Left kidney (tissue), 8 donors: ENCODE measurements at places on chromosomes 12 and 14. TPM values are rescaled to one million over a fixed set of nuclear protein-coding genes. Genes with fewer than 3 reads are reported as not detected.
A peak's percentile ranks its signal among the peaks of the same experiment; 100 is the strongest.

Gene CMKLR1
- polyA plus RNA-seq, result 3.1 TPM

Gene TGM1
- 2.3 TPM for polyA plus RNA-seq

Gene PRH2
- 0.50 TPM for polyA plus RNA-seq

Gene PSMA3
- polyA plus RNA-seq, result 190 TPM

Gene CRACR2A
- 2.0 TPM for polyA plus RNA-seq

Gene CLEC9A
- polyA plus RNA-seq, result 0.76 TPM

Gene ASPG
- polyA plus RNA-seq, result 12.3 TPM

Gene RIN3
- 4.7 TPM for polyA plus RNA-seq

GRCh38 chr12:570435-570920 lies 92.8 kb downstream of the NINJ2 start:
- DNase-seq, result peak; percentile 33

GRCh38 chr14:58901826-58902225 lies 264.1 kb downstream of the DACT1 start:
- no peak for DNase-seq

DNA sequence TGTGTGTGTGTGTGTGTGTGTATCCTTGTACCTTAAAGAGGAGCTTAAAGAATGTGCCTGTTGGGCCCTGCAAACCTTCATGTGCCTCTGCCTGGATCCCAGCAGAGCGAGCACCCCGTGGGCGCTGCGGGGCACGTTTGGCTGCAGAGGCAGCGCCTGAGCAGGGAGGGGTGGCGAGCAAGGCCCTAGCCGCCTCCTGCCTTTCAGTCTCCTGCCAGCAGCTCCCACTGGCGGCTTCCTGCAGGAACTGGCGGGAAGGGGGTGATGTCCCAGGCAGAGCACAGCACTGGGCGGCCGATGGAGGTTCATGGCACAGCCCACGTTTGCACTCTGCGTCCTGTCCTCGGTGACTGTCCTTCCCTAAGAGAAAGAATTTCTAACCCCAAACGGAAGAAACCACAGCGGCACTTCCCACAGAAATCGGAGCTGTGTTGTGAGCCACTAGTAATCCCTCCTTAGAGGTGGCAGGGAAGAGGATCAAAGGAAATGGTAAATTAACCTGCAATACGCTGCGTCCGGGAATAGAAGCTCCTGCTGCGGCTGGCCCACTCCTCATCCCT lies 19.8 kb downstream of the ZBTB42 start:
- no peak for DNase-seq

- no peak for DNase-seq
These were observed 258.2 kb downstream of the VRK1 start for GRCh38 chr14:97055355-97055754.

GRCh38 chr12:94534774-94535509 lies 75.3 kb upstream of the CEP83 start:
- DNase-seq, result no peak

DNA sequence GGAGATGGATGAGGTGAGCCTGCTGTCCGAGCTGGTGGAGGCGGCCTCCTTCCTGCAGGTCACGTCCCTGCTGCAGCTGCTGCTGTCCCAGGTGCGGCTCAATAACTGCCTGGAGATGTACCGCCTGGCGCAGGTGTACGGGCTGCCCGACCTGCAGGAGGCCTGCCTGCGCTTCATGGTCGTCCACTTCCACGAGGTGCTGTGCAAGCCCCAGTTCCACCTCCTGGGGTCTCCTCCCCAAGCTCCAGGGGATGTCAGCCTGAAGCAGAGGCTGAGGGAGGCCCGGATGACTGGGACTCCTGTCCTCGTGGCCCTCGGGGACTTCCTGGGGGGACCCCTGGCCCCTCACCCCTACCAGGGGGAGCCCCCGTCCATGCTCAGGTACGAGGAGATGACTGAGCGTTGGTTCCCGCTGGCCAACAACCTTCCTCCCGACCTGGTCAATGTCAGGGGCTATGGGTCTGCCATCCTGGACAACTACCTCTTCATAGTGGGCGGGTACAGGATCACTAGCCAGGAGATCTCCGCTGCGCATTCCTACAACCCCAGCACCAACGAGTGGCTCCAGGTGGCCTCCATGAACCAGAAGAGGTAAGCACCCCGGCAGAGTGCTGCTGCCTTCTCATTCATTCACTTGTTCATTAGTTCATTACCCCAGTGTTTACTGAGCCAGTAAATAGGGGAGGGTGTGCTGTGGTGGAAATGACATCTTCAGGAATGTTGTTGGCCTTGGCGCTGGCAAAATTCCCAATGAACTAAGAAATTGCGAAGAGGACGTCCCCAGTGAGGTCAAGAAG lies 774 bp upstream of the MANSC4 start:
- DNase-seq, result peak; percentile 31

GRCh38 chr14:28690029-28690692 lies 76.4 kb upstream of the FOXG1 start:
- no peak for DNase-seq
